ENCODE measurements at places on chromosomes 11 and 22.
A peak's percentile ranks its signal among the peaks of the same experiment; 100 is the strongest.

DNA sequence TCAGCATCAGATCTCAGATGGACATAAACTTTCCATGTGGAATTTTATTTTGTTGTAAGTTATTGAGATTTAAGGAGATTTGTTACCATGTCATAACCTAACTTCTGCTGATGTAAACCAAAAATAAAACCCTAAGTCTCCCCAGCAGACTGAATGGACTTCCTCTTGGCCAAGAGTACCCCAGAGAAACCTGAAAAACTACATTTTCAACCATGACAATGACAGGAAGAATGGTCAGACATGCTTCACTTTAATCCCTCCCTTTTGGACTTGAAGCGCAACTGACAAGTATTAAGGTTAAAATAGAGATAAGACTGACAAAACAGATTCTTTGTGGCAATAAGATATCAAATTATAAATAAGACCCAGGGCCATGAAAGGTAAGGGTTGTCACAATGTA, 579.7 kb upstream of the RAG2 start:
- H3K4me1 ChIP-seq: no peaks in the 10 kb centered on the region
- H3K4me3 ChIP-seq: no peak overlapping the region
- H3K27ac ChIP-seq: no peak overlapping the region
- no peak for DNase-seq
- H3K36me3 ChIP-seq: peaks cover 5% of the 10 kb centered on the region
- H3K27me3 ChIP-seq: no peaks in the 10 kb centered on the region

GRCh38 chr11:9377036-9377435, 7.4 kb upstream of the IPO7 start:
- no peak for DNase-seq
- H3K4me3 ChIP-seq: no peak overlapping the region
- no peaks in the 10 kb centered on the region for H3K27me3 ChIP-seq
- H3K36me3 ChIP-seq: no peaks in the 10 kb centered on the region
- H3K27ac ChIP-seq: no peak overlapping the region

GRCh38 chr11:19803506-19803998, 90.9 kb downstream of the NAV2 start:
- peaks cover 10% of the 10 kb centered on the region for H3K36me3 ChIP-seq
- DNase-seq: no peak
- no peak overlapping the region for H3K4me3 ChIP-seq
- H3K27ac ChIP-seq: no peak overlapping the region

GRCh38 chr22:46829117-46829891, 66.9 kb downstream of the TBC1D22A start:
- no peaks in the 10 kb centered on the region for H3K27me3 ChIP-seq
- DNase-seq: no peak
- H3K36me3 ChIP-seq: peaks cover 15% of the 10 kb centered on the region
- H3K4me1 ChIP-seq: peaks cover 5% of the 10 kb centered on the region
- H3K4me3 ChIP-seq: no peak overlapping the region

- H3K4me1 ChIP-seq: peaks cover 3% of the 10 kb centered on the region
- peaks cover 31% of the 10 kb centered on the region for H3K36me3 ChIP-seq
- peak; percentile 69 for DNase-seq
- H3K27me3 ChIP-seq: no peaks in the 10 kb centered on the region
- H3K4me3 ChIP-seq: no peak overlapping the region
These were observed 67.7 kb downstream of the ARHGAP8 start for GRCh38 chr22:44819966-44820631.

GRCh38 chr11:61883327-61883726, 8.0 kb downstream of the FADS3 start:
- no peak overlapping the region for H3K27ac ChIP-seq
- peaks cover 3% of the 10 kb centered on the region for H3K4me1 ChIP-seq
- H3K36me3 ChIP-seq: no peaks in the 10 kb centered on the region
- DNase-seq: no peak

- no peaks in the 10 kb centered on the region for H3K27me3 ChIP-seq
- no peak overlapping the region for H3K4me3 ChIP-seq
- DNase-seq: no peak
- H3K36me3 ChIP-seq: no peaks in the 10 kb centered on the region
- H3K4me1 ChIP-seq: no peaks in the 10 kb centered on the region
These were observed 8.1 kb downstream of the CCDC15 start for GRCh38 chr11:124961972-124962609.

DNA sequence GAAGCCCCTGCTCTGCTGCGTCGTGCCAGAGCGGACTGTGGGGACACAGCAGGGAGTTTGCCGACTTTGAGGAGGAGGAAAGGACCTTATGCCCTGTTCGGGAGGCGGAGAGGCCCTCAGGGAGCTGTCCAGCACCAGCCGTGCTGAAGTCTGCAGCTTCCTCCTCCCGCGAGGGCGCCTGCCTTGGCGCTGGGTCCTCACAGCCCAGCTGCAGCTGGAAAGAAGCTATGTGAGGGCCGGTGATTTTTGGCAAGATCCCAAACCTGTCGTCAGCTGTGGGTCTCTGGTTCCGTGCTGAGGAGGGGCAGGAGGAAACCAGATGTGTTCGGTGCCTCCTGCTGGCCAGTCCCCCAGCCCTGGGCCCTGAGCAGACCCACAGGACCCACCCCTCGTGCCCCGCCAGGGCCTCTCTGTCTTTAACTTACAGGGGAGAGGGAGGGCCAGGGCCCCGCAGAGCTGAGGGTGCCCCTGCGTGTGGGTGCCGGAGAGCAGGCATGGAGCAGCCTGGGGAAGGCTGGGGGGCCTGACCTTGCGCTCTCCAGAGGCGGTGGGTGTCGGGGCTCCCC, 12.0 kb downstream of the BRSK2 start:
- H3K36me3 ChIP-seq: no peaks in the 10 kb centered on the region
- no peak overlapping the region for H3K4me3 ChIP-seq
- peak; percentile 77 for DNase-seq
- H3K27ac ChIP-seq: no peak overlapping the region
- H3K4me1 ChIP-seq: no peaks in the 10 kb centered on the region

DNA sequence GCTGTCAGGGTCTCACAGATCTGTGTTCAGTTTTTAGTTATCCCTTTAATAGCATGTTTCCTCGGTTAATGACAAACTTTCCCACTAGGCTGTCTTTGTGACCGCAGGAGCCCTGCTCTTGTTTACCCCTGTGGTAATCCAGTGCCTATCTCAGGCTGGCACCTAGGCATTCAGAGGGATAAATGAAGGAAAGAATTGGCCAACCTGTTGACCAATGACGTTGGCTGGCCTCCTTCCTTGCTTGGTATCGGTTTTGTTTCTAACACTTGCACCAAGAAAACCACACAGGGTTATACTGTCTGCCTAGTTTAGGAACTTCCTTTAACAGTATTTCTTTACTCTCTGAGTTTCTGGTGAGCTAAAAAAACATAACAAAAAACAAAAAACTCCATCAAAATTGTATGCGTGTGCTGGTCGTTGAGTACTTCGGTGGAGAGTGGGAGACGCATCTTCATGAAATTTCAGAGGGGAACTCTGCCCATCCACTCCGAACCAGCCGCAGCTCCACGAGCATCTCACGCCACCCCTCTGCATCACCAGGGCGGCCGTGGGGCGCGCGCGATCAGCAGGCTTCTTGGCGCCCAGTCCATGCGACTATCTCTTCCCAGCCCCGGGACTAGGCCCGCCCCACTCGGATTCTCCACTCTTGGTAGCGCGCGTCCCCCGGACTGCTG, 563 bp upstream of the ENDOD1 start:
- H3K36me3 ChIP-seq: no peaks in the 10 kb centered on the region
- DNase-seq: no peak
- H3K4me3 ChIP-seq: peak overlapping the region; percentile 73
- peaks cover 13% of the 10 kb centered on the region for H3K27me3 ChIP-seq
- no peak overlapping the region for H3K27ac ChIP-seq
- H3K4me1 ChIP-seq: peaks cover 4% of the 10 kb centered on the region

GRCh38 chr22:37148742-37149665, 712 bp downstream of the IL2RB start:
- no peak overlapping the region for H3K4me3 ChIP-seq
- H3K27ac ChIP-seq: no peak overlapping the region
- no peaks in the 10 kb centered on the region for H3K4me1 ChIP-seq
- DNase-seq: no peak

DNA sequence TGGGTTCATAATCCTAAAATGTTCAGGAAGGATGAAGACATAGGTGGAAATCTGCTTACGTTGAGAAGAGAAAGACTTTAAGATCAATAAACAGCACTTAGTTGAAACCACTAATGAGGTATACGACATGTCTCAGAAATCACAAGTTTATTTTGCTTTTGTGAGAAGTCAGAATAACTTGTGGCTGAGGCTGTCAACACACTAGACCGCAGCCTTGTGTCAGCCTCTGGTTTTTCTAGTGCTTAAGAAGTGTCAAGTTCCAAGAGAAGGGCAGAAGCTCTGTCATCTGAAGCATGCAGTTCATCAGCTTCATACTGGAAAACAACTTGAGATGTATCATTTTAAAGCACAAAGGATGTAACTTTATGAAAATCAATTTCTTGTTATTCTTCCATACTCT, 420.9 kb downstream of the METTL15 start:
- no peaks in the 10 kb centered on the region for H3K4me1 ChIP-seq
- H3K27ac ChIP-seq: no peak overlapping the region
- H3K36me3 ChIP-seq: peaks cover 21% of the 10 kb centered on the region
- DNase-seq: no peak
- no peak overlapping the region for H3K4me3 ChIP-seq

DNA sequence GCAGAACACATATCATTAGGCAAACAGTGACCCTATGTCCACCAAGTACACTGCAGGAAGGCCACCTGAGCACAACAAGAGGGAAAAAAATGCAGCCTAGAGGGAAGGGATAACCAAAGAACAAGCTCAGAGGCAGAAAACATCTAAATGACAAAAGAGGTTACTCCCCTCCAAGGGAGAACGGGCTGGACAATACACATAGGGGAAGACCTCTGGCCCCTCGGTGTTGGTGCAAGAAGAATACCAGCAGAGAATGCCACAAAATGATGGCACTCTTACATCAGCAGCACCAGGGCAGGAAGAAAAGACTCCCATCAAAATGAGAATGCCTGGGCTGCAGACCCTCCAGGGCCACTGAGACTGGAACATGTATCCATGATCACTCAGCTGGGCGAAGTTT, 66.6 kb upstream of the OPCML start:
- no peaks in the 10 kb centered on the region for H3K27me3 ChIP-seq
- H3K27ac ChIP-seq: no peak overlapping the region
- no peak for DNase-seq
- no peaks in the 10 kb centered on the region for H3K36me3 ChIP-seq

DNA sequence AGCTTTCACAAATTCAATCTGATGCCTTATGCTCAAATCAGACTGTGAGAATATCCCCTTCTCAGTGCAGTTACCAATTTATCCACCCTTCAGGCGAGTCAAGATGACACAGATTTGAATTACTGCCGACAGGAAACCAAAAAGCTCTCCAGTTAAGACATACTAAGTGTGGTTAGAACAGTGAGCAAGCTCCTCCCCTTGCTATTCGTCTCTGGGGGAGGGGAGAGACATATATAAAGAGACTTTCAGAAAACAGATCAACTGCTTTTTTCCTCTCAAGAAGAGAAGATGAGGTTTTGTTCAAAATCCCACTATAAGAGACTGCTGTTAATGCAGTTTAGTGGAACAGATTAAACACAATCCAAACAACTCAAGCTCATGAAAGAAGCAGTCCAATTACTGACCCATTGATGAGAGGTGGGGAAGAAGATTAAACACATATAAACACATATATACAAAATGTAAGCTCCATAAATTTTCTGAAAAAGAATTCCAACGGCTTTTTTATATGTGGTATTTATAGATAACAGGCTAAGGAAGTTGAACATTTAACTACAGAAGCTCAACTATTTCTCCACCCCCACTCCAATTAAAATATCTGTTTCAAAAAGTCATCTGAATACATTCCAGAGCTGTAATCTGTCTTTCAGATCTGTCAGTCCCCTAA, 102.7 kb downstream of the MRTFA start:
- peak overlapping the region; percentile 66 for H3K4me3 ChIP-seq
- no peak overlapping the region for H3K27ac ChIP-seq
- DNase-seq: no peak
- H3K27me3 ChIP-seq: no peaks in the 10 kb centered on the region
- H3K36me3 ChIP-seq: peaks cover 13% of the 10 kb centered on the region

DNA sequence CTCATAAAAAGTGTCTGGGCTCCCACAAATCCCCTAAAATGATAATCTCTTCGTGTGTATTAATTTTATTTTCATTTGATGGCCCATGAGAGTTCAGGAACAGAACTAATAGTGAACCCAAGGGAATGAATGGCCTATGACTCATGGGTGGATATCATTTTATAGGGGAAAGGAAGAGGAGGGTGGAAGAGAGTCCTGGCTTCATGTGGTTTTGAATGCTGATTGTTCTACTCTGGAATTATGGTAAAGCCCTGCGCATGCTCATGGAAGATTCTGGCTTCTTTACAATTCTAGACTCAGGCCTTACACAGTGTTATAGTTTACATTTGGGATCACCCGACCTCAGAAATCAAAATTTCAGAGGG, 35.2 kb downstream of the MAML2 start:
- peaks cover 9% of the 10 kb centered on the region for H3K4me1 ChIP-seq
- no peaks in the 10 kb centered on the region for H3K27me3 ChIP-seq

DNA sequence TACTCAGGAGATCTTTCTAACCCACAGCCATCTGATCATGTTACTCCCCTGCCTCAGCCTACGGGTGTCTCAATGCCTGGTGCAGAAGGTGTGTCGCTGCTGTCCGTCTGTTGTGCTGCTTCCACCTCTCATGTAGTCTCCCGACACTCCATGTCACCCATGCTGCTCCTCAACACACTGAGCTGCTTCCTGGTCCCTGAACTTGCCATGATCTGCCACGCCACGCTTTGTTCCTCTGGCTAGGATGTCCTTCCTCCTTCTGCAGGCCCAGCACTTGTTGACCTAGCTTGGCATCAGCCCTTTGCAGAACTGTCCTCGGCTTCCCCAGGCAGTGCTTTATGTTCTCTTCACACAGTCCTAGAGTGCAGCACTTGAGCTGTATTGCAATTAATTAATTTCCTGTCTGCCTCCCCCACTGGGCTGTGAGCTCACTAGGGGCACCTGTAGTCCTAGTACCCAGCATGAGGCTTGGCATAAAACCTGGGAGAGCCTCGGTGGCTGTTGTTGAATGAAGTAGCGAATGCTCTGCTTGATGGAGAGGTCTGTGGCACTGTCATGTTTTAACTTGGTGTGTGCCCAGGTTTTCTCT, 9.5 kb downstream of the GTPBP1 start:
- H3K36me3 ChIP-seq: peaks cover 59% of the 10 kb centered on the region
- H3K4me1 ChIP-seq: peaks cover 10% of the 10 kb centered on the region
- no peak for DNase-seq
- no peak overlapping the region for H3K4me3 ChIP-seq

DNA sequence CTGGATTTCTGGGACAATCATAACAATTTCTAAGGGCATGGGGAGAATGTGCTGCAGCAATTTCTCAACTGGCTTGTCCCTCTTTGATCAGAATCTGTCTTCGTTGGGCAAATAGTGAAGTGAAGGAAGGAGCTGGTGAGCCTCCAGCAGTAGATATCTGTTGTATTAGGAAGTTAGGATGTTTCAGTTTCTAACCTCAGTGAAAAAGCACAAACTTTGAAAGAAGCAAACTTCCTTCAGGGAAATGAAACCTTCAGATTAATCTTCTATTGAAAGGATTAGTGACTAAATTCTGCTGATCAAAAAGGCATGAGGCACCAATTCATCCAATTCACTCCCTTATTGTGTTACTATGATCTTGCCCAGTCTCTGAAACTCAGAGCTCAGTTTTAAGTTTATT, 24.3 kb downstream of the LMO2 start:
- no peaks in the 10 kb centered on the region for H3K36me3 ChIP-seq
- H3K27me3 ChIP-seq: peaks cover 28% of the 10 kb centered on the region
- no peak for DNase-seq
- H3K4me3 ChIP-seq: no peak overlapping the region

GRCh38 chr11:117523680-117524079, 196.0 kb downstream of the CEP164 start:
- no peaks in the 10 kb centered on the region for H3K36me3 ChIP-seq
- H3K4me1 ChIP-seq: 0 out of 2 replicates have a peak, but pooled peaks cover 2% of the 10 kb centered on the region
- H3K27me3 ChIP-seq: no peaks in the 10 kb centered on the region
- no peak overlapping the region for H3K27ac ChIP-seq
